ENCODE measurements at places on chromosomes 4 and X.

DNA sequence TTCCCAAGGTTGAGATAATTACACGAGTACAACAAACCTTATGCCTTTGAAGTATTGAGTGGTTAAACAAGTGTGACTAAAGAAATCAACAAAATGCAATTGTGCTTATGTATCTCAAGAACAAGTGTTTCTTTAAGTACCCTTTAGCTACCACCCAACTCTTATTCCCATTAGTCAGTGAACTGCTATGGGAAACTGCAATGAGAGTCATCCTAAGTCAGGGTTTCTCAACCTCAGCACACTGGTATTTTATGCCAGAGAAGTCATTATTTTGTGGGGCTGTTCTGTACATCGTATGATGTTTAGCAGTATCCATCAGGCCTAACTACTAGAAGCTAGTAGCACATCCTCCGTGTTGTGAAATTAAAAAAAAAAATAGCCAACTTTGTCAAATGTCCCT, 549.1 kb upstream of the BOD1L1 start:
- no peak for DNase-seq

- DNase-seq = no peak
These were observed 98.0 kb downstream of the TBL1X start for GRCh38 chrX:9562851-9563250.

DNA sequence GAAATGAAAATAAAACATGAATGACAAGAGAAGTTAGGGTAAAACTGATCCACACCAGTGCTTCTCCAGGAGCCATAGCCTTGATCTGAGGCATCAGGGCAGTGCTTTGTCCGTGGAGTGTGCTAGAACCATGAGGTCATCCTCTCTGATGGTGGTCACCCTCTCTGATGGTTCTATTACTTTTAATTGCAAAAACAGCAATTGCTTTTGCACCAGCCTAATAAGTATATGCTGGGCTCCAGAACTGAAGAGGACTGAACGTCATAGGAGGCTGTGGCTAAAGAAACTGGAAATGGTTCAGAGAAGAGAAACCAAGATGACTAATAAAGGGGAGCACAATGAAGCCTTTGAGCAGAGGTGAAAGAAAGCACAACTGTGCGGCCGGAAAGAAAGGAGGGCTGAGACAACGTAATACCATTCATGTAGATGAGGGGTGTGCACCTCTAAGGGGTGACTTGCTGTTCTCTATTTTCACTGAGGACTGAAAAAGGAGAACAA, 17.0 kb upstream of the TMEM154 start:
- DNase-seq = no peak

DNA sequence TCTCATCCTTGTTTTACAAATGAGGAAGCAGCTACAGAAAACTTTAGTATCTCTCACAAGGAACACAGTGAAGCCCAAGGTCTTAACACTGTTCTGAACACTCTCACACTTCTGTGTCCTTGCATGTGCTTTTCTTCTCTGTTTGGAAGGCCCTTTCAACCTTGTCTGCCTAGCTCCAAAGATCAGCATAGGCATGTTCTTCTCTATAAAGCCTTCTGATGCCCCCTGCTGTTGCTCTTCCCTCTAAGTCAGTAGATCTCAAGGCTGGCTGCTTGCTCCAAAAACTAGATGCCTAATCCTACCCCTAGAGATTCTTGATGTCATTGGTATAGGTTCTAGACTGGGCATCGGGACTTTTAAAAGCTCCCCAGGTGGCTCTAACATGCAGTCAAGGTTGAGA, 5.9 kb downstream of the APOO start:
- peak; percentile 23 for DNase-seq

- no peak for DNase-seq
These were observed 10.4 kb downstream of the CCSER1 start for GRCh38 chr4:90137555-90137954.

- DNase-seq = no peak
These were observed 173.6 kb upstream of the NUDT6 start for GRCh38 chr4:123096038-123096437.

DNA sequence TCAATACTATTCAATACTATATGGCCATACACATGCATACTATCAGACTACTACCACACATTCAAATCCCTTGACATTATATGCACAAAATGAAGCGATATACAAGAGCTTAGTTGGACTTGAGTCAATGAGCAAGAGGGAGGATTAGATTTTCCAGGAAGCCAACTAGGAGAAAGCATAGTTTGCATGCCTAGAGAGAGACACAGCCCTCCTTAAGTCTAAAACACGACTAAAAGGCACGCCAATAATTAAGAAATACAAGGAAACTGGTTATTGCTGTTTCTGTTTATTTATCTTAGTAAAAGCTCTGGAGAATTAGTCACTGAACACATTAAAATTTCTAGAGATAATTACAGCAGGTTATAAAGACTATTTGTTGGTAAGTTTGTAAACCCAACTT, 21.8 kb downstream of the MBNL3 start:
- DNase-seq = no peak

GRCh38 chr4:76024065-76024464, 768 bp upstream of the CXCL10 start:
- no peak for DNase-seq

- DNase-seq = no peak
These were observed 1.1 kb downstream of the PHOX2B start for GRCh38 chr4:41747230-41748055.

DNA sequence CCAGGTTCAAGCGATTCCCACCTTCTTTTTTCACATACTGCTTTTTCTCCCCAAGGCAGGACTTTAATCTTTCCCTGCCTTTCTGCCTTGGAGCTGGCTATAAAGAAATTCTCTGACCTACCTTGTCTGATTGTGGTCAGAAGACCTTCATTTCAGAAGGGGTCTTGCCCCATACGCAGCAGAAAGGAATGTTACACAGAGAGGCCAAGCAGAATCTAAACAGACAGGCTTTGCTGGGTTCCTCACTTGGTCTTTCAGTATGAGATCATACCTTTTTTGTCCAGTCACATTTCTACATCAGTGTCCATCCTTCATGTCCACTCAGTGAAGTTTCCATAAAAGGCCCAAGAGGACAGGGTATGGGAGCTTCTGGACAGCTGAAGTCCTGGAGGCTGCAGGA, 108.3 kb upstream of the RBPJ start:
- no peak for DNase-seq

GRCh38 chrX:1673337-1673736, 58.5 kb downstream of the ASMT start:
- no peak for DNase-seq

- no peak for DNase-seq
These were observed 19.4 kb downstream of the SH3TC1 start for GRCh38 chr4:8218371-8219031.

DNA sequence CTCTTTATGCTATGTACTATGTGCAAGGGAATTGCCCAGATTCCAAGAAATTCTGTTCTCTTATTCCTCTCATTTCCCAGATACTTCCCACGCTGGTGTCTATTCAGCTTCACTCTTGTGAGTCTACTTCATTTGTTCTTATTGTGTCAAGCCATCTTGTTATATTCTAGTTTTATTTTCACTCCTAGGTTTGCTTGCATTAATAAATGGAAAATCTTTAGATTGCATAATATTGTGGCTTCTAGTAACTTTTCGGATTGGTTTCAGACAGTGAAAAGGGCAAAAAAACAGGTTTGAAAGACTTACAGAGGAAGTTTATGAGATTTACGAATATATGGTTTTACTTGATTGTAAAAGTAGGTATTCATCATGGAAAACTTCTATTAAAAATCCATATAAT, 128.4 kb downstream of the BTC start:
- DNase-seq = no peak

DNA sequence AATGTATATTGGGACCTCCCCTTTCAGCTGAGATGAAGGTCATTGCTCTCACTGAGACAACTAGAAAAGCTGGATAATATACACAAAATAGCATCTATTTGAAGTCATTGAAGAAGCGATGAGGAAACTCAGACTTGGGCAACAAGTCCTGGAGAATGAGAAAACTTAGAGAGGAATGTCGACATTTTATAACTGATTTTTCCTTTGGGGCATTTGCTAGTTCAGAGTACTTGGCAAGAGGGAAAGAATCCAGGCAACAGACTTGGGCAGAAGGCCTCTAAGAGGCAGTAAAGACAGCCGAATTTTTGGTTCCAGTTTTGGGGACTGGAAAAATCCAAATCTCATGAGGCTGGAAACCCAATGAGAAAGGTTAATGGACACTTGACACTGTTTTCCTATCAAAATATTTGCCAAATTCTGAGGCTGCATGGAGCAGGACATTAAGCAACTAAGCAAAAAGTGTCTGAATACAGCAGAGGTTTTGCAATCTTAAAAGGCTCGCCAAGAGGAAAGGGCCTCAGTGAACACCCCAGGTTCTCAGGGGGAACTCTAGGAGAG, 21.0 kb upstream of the ANXA5 start:
- DNase-seq = no peak

- DNase-seq = peak; percentile 12
These were observed 586.5 kb upstream of the FTHL17 start for GRCh38 chrX:31658360-31658759.

Data from NCI-H2171 treated with DMSO at 0.1 percent for 48 hours (cell line).